Osteocyte (in vitro differentiated cells): ENCODE measurements at places on chromosomes 16 and 17. TPM values are rescaled to one million over a fixed set of nuclear protein-coding genes. Genes with fewer than 3 reads are reported as not detected.
A peak's percentile ranks its signal among the peaks of the same experiment; 100 is the strongest.

DNA sequence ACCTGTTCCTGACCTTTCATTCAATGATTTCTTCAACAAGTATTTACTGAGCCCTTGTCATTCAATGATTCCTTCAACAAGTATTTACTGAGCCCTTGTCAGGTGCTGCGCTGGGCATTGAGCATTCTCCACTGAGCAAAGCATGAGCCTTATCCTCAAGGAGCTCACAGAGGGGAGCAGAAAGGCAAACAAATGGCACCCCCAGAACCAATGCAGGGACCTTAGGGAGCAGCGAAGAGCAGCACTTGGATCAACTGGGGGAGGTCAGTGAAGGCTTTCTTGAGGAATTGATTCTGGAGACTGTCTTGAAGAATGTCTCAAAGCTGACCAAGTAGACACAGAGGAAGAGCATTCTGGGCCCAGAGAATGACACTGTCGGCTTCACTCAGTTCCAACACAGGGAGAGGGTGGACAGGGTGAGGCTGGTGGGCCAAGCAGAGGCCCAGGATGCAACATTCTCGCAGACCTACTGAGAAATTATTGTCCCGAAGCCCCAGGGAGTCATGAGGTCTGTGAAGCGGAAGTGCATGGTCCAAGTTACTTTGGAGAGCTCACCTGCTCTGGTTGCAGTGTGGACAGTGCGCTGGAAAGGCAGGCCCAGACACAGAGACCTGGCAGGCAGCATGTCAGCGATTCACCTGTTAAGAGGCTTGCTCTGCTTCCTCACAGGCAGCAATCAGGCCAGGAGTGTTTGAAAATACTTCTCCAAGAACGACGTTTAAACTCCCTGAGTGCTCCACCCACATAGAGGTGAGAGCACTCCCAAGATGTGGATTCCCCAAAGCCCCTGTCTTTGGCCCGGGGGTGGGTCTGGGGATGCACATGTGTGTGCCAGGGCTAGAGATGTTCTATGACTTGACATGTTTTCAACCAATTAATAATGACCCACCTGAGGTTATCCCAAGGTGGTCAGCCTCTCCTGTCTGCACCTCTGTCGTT is 3.2 kb upstream of the MPO start:
- H3K27ac ChIP-seq, result no peak overlapping the region
- H3K4me3 ChIP-seq, result no peak overlapping the region
- H3K4me1 ChIP-seq, result peaks cover 2% of the 10 kb centered on the region
- no peaks in the 10 kb centered on the region for H3K27me3 ChIP-seq
- H3K36me3 ChIP-seq, result no peaks in the 10 kb centered on the region
- DNase-seq, result peak; percentile 57

- H3K4me3 ChIP-seq, result no peak overlapping the region
- H3K27ac ChIP-seq, result no peak overlapping the region
- peaks cover 6% of the 10 kb centered on the region for H3K4me1 ChIP-seq
- peaks cover 2% of the 10 kb centered on the region for H3K36me3 ChIP-seq
- peaks cover 16% of the 10 kb centered on the region for H3K27me3 ChIP-seq
Measured at GRCh38 chr17:61481421-61481820, 29.2 kb downstream of the TBX4 start.

DNA sequence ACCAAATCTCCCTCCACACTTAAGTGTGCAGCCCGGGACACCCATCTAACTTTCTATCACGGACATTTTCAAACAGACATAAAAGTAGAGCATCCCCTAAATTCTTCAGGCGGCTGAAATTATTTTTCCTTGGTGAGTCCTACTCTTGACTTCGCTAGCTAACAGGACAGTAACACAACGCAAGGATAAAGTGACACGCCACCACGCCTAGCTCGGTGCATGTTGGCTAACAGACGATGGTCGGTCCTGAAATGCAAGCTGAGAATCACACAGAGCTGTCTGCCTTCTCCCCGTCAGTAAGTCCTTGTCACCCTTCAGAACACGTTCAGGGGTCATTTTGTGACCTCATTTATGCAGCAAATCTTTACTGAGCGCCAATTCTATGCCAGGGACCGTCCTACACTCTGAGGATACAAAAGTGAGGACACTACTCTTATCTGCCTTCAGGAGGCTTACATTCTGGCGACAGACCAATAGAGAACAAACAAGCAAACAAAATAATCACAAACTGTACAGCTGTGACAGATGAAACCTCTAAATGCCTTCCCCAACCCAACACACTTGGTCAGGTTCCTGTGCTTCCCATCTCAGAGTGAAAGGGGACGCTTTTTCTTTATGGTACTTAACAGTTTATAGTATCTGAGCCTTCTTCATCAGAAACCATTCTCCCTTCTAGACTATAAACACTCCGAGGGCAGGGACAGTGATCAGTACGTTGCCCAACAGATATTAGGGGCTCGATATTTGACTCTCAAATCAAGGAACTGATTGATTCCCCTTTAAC is 1.3 kb downstream of the NTAN1 start:
- no peak for DNase-seq
- H3K27me3 ChIP-seq, result no peaks in the 10 kb centered on the region
- peaks cover 6% of the 10 kb centered on the region for H3K36me3 ChIP-seq
- H3K27ac ChIP-seq, result peak overlapping the region; percentile 76
- H3K4me1 ChIP-seq, result peaks cover 16% of the 10 kb centered on the region

GRCh38 chr16:55039042-55039441 is 108.4 kb downstream of the IRX5 start:
- H3K4me3 ChIP-seq, result no peak overlapping the region
- no peaks in the 10 kb centered on the region for H3K36me3 ChIP-seq
- DNase-seq, result no peak
- H3K27me3 ChIP-seq, result peaks cover 4% of the 10 kb centered on the region

GRCh38 chr17:29123111-29123510 is 57.1 kb downstream of the MYO18A start:
- H3K27me3 ChIP-seq, result no peaks in the 10 kb centered on the region
- H3K4me3 ChIP-seq, result no peak overlapping the region
- H3K4me1 ChIP-seq, result peaks cover 3% of the 10 kb centered on the region
- DNase-seq, result no peak

DNA sequence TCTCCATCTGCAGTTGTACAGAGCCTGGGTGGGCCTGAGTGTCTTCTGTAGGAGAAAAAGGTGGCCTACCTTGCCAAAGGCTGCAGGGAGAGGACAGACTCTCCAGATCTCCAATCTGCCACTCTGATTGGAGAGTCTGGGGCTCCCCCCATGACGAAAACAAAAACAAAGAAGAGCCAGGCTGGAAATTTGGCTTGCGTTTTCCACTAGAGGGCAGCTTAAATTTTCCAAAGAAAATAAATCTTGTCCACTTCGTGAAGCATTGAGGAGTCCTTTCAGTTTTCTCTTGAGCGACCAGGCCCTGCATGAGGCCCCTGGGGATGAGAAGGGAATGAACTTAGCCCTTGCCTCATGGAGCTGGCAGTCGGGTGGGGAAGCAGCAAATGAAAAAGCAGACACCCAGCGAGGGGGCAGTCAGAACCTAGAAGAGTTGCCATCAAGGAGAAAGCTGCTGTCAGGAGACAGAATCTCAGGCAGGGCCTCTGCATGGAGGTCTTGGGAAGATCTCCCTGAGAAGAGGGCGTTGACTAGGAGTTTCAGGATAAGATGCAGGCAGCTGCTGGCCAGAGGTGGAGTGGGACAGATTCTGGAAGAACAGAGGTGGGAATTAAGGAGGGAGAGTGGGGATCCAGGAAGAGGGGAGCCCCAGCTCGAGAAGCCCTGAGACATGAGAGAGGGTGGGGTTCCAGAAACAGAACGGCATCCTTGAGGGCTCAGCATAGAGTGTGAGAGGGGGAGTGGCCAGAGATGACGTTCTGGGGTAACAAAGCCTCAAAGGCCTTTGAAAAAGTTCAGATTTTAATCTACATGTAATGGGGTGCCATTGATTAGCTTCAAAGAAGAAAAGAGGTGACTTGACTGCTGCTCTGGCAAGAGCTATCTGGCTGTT is 8.4 kb upstream of the SHCBP1 start:
- peaks cover 22% of the 10 kb centered on the region for H3K4me1 ChIP-seq
- no peaks in the 10 kb centered on the region for H3K36me3 ChIP-seq
- H3K27ac ChIP-seq, result peak overlapping the region; percentile 53
- H3K27me3 ChIP-seq, result peaks cover 12% of the 10 kb centered on the region
- no peak for DNase-seq
- H3K4me3 ChIP-seq, result no peak overlapping the region

DNA sequence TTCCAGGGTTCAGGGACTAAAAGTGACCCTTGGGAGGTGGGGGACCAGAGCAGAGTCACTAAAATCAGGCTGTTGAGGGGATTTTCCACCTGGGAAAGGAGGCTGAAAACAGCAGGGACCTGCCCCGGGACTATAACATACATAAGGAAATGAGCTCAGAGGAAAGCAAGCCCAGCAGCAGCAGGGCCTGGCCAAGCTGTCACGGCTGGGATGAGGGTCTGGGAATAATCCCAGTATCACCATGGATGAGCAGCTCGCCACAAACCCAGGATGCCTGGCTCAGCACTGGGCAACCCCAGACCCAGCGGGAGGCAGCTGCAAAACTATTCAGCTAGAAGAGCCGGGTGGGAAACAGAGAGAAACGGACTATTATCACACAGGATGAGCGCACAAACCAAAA is 72.4 kb downstream of the RPH3AL start:
- H3K36me3 ChIP-seq, result no peaks in the 10 kb centered on the region
- no peak overlapping the region for H3K27ac ChIP-seq
- H3K4me1 ChIP-seq, result no peaks in the 10 kb centered on the region

- no peak overlapping the region for H3K4me3 ChIP-seq
- no peak for DNase-seq
- H3K27ac ChIP-seq, result no peak overlapping the region
- H3K4me1 ChIP-seq, result peaks cover 24% of the 10 kb centered on the region
- no peaks in the 10 kb centered on the region for H3K27me3 ChIP-seq
Measured at GRCh38 chr17:1460233-1460632, 4.2 kb upstream of the CRK start.

GRCh38 chr17:76271669-76272540 is 6.8 kb downstream of the UBALD2 start:
- H3K36me3 ChIP-seq, result no peaks in the 10 kb centered on the region
- no peak overlapping the region for H3K27ac ChIP-seq
- H3K4me1 ChIP-seq, result peaks cover 26% of the 10 kb centered on the region
- DNase-seq, result no peak
- no peak overlapping the region for H3K4me3 ChIP-seq

GRCh38 chr17:75549246-75550138 is 24.0 kb downstream of the LLGL2 start:
- H3K27me3 ChIP-seq, result peaks cover 5% of the 10 kb centered on the region
- H3K27ac ChIP-seq, result no peak overlapping the region
- H3K4me1 ChIP-seq, result peaks cover 18% of the 10 kb centered on the region
- H3K4me3 ChIP-seq, result no peak overlapping the region
- no peak for DNase-seq

GRCh38 chr16:14077918-14078317 is 6.8 kb downstream of the MRTFB start:
- no peak for DNase-seq
- peaks cover 3% of the 10 kb centered on the region for H3K4me1 ChIP-seq
- H3K36me3 ChIP-seq, result peaks cover 21% of the 10 kb centered on the region

GRCh38 chr16:79339863-79340262 is 260.7 kb downstream of the MAF start:
- H3K27me3 ChIP-seq, result peaks cover 7% of the 10 kb centered on the region
- no peak overlapping the region for H3K4me3 ChIP-seq
- H3K27ac ChIP-seq, result no peak overlapping the region
- peaks cover 3% of the 10 kb centered on the region for H3K4me1 ChIP-seq

DNA sequence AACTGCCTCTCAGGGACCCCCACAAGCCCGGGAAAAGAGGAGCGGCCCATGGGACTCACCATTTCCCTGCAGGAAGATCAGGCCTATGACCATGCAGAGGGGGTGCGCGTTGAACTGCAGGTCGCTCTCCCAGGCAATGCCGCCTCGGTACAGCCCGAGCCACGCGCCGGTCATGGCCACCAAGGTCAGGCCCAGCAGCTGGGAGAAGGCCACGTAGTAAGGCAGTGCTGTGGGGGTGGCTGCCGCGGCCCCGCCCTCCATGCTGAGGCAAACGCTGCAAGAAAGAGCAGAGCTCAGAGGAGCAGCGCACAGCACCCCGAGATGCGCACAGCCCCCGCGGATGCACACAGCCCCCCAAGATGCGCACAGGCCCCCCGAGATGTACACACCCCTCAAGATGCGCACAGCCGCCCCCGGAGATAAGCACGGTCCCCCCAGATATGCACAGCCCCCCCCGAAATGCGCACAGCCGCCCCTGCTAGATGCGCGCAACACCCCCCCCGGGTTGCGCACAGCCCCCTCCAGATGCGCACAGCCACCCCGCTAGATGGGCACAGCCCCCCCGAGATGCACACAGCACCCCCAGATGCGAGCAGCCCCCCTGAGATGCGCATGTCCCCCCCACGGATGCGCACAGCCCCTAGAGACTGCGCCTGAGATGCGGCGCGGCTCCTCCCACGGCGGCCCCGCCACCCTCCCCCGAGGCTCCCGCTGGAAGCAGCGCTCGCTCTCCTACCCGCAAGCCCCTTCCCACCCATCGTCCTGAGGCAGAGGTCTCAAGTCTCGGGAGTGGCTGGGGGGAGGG is 8.6 kb downstream of the CYB561 start:
- H3K4me1 ChIP-seq, result peaks cover 34% of the 10 kb centered on the region
- no peaks in the 10 kb centered on the region for H3K27me3 ChIP-seq

DNA sequence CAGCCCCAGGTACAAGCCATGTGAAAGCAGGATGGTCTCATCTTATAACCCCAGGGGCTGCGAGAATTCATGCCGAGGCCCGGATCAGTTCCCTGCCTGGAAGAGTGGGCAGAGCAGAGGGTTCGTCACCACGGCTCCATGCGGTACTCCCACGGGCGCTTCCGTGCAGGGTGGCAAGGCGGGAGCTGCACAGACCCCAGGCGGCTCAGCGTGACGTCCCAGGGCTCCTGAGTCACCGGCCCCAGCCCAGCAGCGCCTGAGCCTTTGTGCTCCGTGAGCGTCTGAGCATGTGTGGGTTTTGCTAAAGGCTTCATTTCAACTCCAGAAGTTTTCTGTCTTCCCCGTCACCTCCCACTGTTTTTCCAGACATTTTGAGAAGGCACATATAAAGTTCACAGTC is 71.2 kb upstream of the CHMP6 start:
- peaks cover 10% of the 10 kb centered on the region for H3K36me3 ChIP-seq
- peak overlapping the region; percentile 6 for H3K27ac ChIP-seq
- H3K4me3 ChIP-seq, result no peak overlapping the region
- H3K27me3 ChIP-seq, result no peaks in the 10 kb centered on the region

DNA sequence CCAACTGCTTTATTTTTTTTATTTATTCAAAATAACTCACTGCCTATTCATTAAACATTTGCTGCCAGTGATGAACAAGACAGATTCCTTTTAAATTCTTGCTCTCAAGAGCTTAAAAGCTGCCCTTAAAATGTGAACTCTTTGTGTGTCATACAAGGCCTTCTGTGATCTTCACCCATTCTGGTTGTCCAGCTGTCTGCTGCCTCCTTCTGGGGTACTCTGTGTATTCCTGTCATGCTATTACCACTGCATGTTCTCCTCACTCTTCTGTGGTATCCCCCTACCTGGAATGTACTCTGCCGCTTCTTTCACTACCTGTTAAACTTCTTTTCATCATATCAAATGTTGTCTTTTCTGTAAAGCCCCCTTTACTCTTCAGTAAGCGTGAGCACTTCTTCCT is 165.8 kb downstream of the CHD9 start:
- peaks cover 3% of the 10 kb centered on the region for H3K4me1 ChIP-seq
- DNase-seq, result no peak
- H3K27me3 ChIP-seq, result no peaks in the 10 kb centered on the region

GRCh38 chr17:17691468-17692263 is 10.4 kb downstream of the RAI1 start:
- no peak overlapping the region for H3K4me3 ChIP-seq
- peak overlapping the region; percentile 99 for H3K27ac ChIP-seq

- DNase-seq, result peak; percentile 85
- no peak overlapping the region for H3K27ac ChIP-seq
- H3K4me1 ChIP-seq, result peaks cover 15% of the 10 kb centered on the region
- H3K27me3 ChIP-seq, result no peaks in the 10 kb centered on the region
- H3K4me3 ChIP-seq, result no peak overlapping the region
- H3K36me3 ChIP-seq, result peaks cover 1% of the 10 kb centered on the region
Measured at GRCh38 chr17:14926526-14927122, 338.5 kb downstream of the PMP22 start.

C1QTNF8 gene
- total RNA-seq, result not detected in 2 replicates

CAMTA2 gene
- total RNA-seq, result 69.4 and 83.5 TPM in 2 replicates

LAT gene
- 9.2 and 12.0 TPM in 2 replicates for total RNA-seq

KRT31 gene
- total RNA-seq, result not detected in 2 replicates
